Karpas-422 (cell line): ENCODE measurements at places on chromosomes 6 and 20.

DNA sequence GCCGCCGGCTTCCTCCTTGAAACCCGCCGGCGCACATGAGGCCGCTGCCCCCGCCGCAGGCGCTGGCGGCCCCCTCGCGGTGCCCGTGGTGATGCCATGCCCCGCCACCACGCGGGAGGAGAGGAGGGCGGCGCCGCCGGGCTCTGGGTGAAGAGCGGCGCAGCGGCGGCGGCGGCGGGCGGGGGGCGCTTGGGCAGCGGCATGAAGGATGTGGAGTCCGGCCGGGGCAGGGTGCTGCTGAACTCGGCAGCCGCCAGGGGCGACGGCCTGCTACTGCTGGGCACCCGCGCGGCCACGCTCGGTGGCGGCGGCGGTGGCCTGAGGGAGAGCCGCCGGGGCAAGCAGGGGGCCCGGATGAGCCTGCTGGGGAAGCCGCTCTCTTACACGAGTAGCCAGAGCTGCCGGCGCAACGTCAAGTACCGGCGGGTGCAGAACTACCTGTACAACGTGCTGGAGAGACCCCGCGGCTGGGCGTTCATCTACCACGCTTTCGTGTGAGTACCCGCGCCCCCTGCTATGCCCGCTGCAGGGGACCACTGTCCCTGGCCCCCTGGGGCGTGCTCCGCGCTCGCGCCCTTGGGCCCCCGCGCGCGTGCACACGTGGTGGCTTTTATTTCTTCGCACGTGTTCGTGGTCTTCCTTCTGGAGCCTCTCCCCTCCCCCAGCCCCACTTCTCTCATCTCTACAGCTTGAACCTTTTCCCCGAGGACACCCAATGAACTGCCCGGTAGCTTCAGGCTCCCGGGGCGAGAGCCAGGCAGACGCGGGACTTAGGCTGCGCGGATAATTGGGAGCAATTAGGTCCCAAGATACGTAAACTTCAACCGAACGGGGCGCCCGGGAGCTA, 453 bp downstream of the KCNQ5 start:
- peaks cover 55% of the 10 kb centered on the region for H3K4me1 ChIP-seq
- peaks cover 22% of the 10 kb centered on the region for H3K36me3 ChIP-seq
- H3K27me3 ChIP-seq, result no peaks in the 10 kb centered on the region
- peak overlapping the region; percentile 96 for H3K27ac ChIP-seq
- DNase-seq, result peak; percentile 91

DNA sequence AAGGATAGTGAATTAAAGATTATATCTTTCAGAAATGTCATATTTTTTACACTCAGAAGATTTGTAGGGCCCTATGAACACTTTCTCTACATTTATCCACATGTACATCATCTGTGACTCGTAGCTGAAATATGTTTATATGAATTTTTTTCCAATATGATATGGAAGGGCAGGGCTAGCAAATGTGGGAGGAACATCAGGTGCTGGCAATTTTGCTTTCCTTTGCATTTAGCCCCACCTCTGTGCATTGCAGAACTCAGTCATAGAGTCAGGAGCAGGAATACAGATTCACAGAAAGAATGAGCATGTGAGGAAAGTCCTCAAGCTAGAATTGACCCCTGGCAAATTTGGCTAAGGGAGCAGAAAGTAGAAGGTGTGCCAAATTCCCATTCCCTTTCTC, 129.9 kb downstream of the CRYBG1 start:
- no peak overlapping the region for H3K4me3 ChIP-seq
- no peaks in the 10 kb centered on the region for H3K36me3 ChIP-seq
- peaks cover 7% of the 10 kb centered on the region for H3K4me1 ChIP-seq
- DNase-seq, result peak; percentile 9
- H3K27me3 ChIP-seq, result no peaks in the 10 kb centered on the region

GRCh38 chr20:1242530-1242929, 16.7 kb downstream of the RAD21L1 start:
- no peaks in the 10 kb centered on the region for H3K4me1 ChIP-seq
- no peaks in the 10 kb centered on the region for H3K36me3 ChIP-seq
- H3K27me3 ChIP-seq, result 0 out of 2 replicates have a peak, but pooled peaks cover 2% of the 10 kb centered on the region
- no peak for DNase-seq

DNA sequence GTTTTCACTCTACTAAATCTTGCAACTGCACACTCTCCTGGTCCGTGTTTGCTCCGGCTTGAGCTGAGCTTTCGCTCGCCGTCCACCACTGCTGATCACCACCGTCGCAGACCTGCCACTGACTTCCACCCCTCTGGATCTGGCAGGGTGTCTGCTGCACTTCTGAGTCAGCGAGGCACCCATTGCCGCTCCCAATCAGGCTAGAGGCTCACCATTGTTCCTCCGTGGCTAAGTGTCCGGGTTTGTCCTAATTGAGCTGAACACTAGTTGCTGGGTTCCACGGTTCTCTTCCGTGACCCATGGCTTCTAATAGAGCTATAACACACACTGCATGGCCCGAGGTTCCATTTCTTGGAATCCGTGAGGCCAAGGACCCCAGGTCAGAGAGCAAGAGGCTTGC, 98.6 kb upstream of the GPR6 start:
- H3K36me3 ChIP-seq, result no peaks in the 10 kb centered on the region
- no peak overlapping the region for H3K27ac ChIP-seq
- H3K4me3 ChIP-seq, result no peak overlapping the region
- no peak for DNase-seq
- H3K27me3 ChIP-seq, result no peaks in the 10 kb centered on the region

DNA sequence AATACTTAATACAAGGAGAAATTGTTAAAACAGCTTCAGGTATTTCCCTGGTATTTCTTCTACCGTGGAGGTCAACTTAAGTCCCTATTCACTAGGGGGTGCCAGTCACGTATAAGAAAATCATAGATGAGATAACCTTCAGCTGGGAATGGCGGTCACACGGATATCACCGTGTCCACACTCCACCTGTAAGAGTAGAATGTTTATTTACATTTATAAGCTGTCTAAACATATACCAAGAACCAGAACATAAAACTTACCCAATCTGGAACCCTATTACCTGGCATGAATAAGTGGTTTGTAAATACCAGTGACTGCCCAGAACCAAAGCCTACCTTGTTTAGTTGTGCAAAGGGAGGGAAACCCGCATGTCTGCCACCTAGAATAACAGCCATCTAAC, 1.9 kb upstream of the ELOVL4 start:
- H3K27me3 ChIP-seq, result no peaks in the 10 kb centered on the region
- peaks cover 15% of the 10 kb centered on the region for H3K4me1 ChIP-seq
- H3K4me3 ChIP-seq, result peak overlapping the region; percentile 37; the same call in 1 of the 2 replicates
- DNase-seq, result peak; percentile 93
- no peaks in the 10 kb centered on the region for H3K36me3 ChIP-seq
- H3K27ac ChIP-seq, result no peak overlapping the region

GRCh38 chr20:4074877-4075455, 59.6 kb upstream of the RNF24 start:
- H3K36me3 ChIP-seq, result no peaks in the 10 kb centered on the region
- no peak overlapping the region; the same call in 1 of the 2 replicates for H3K27ac ChIP-seq
- peak overlapping the region; percentile 0; the same call in 1 of the 2 replicates for H3K4me3 ChIP-seq
- peaks cover 34% of the 10 kb centered on the region for H3K4me1 ChIP-seq
- DNase-seq, result no peak
- H3K27me3 ChIP-seq, result no peaks in the 10 kb centered on the region

DNA sequence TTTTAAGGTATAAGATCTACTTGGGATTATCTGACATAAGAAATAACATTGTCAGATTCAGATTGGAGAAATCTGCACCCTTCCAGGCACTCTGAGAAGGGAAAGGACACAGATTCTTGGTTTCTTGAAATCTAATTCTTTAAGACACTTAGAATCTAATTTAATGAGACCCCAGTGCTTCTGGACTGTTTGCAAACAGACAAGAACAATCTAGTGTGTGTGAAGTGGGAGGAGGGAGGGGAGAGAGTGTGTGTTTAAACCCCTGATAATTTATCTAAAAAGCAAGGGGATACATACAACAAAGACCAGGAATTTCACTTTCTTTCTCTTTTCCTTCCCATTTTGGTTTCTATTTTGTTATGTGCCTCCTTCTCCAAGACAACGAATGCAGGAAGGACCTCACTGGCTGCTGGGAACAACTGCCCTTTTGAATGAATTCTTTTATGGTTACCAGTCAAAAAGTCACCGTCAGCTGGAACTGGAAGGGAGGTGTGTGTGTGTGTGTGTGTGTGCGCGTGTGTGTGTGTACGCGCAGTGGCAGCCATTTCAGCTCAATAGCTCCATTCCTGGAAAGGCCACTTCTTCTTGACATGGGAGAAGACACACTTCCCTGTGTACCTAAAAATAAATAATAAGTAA, 129.4 kb downstream of the BCAS1 start:
- no peak overlapping the region for H3K4me3 ChIP-seq
- no peak for DNase-seq
- no peak overlapping the region for H3K27ac ChIP-seq

GRCh38 chr20:15317546-15318232, 980.3 kb upstream of the FLRT3 start:
- DNase-seq, result no peak
- H3K4me1 ChIP-seq, result no peaks in the 10 kb centered on the region
- no peaks in the 10 kb centered on the region for H3K36me3 ChIP-seq
- H3K4me3 ChIP-seq, result no peak overlapping the region
